Heart left ventricle (tissue), 16 donors: ENCODE measurements at places on chromosomes 12 and 14. TPM values are rescaled to one million over a fixed set of nuclear protein-coding genes. Genes with fewer than 3 reads are reported as not detected.

FGD6 gene
- 26.7 TPM for total RNA-seq

BRMS1L gene
- 11.2 TPM for total RNA-seq

GNB3 gene
- total RNA-seq, result 4.0 TPM

GRCh38 chr14:20477211-20477876, 8.1 kb downstream of the PNP start:
- no peak overlapping the region for H3K4me3 ChIP-seq
- no peaks in the 10 kb centered on the region for H3K4me1 ChIP-seq
- peaks cover 61% of the 10 kb centered on the region for H3K36me3 ChIP-seq
- H3K27ac ChIP-seq, result peak overlapping the region; percentile 59

DNA sequence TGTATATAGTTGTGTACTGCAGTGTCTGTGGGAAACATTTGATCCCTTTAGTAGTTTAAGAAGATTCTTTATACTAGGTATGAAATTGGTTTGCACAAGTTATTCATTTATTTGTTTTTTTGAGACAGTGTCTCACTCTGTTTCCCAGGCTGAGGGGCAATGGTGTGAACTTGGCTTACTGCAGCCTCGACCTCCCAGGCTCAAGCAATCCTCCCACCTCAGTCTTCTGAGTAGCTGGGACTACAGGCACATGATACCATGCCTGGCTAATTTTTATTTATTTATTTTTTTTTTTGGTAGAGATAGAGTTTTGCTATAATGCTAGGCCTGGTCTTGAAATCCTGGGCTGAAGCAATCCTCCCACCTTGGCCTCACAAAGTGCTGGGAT, 209.4 kb downstream of the RASSF9 start:
- DNase-seq, result no peak
- H3K4me1 ChIP-seq, result no peaks in the 10 kb centered on the region
- no peak overlapping the region for H3K27ac ChIP-seq
- H3K27me3 ChIP-seq, result no peaks in the 10 kb centered on the region
- no peaks in the 10 kb centered on the region for H3K36me3 ChIP-seq

GRCh38 chr12:4796694-4797482, 76.7 kb downstream of the GALNT8 start:
- DNase-seq, result no peak
- no peak overlapping the region for H3K4me3 ChIP-seq
- H3K36me3 ChIP-seq, result no peaks in the 10 kb centered on the region
- no peak overlapping the region for H3K27ac ChIP-seq
